Keratinocyte (primary cell): ENCODE measurements at places on chromosomes 11 and 22.

DNA sequence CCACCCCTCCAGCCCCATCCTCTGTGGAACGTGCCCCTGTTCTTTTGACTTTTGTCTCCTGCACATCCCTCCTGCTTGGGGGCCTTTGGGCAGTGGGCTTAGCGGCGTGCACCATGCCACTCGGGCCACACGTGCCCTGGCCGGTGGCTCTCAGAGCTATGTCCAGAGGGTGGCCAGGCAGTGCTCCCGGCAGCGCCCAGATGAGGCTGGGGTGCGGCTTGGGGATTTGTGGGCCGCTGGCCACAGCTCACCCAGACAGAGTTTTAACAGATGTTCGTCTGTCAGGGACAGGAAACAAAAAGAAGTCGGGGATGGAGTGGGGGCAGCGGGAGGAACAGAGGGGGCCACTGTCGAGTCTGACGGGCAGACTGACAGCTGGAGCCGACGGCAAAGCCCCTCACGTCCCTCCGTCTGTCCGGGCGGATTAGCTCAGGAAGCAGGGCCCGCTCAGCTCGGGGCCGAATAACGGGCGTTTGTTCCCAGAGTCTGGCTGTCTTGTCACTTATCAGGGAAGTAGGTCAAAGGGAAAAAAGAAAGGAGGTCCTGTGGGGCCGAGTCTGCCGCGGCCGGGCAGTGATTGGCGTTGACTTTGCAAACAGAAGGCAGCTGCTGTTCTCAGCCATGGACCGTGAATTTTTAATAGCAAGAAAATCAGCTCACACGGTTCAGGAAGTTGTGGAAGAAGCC is 61.6 kb downstream of the LRP5 start:
- H3K4me1 ChIP-seq = no peaks in the 10 kb centered on the region
- peaks cover 4% of the 10 kb centered on the region for H3K36me3 ChIP-seq
- no peak overlapping the region for H3K4me3 ChIP-seq
- no peak for DNase-seq
- no peaks in the 10 kb centered on the region for H3K27me3 ChIP-seq

DNA sequence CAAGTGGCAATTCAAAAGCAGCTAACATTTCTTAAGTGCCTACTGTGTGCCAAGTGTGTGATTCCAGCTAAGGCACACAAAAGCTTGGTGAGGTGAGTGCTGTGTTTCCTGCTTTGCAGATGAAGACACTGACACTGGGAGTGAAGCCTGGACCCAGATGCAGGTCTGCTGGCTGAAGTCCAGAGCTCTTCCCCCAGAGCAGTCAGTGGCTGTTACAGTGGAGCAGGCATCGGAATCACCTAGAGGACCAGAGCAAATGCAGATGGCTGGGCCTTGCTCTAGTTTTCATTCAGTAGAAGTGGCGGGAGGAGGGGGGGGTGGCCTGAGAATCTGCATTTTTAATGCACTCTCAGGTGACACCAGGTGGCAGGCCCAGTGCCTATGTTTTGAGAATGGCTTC is 342.3 kb downstream of the CADM1 start:
- H3K36me3 ChIP-seq = no peaks in the 10 kb centered on the region
- H3K27ac ChIP-seq = no peak overlapping the region
- no peak for DNase-seq
- no peaks in the 10 kb centered on the region for H3K27me3 ChIP-seq
- H3K4me1 ChIP-seq = peaks cover 13% of the 10 kb centered on the region
- H3K4me3 ChIP-seq = no peak overlapping the region

DNA sequence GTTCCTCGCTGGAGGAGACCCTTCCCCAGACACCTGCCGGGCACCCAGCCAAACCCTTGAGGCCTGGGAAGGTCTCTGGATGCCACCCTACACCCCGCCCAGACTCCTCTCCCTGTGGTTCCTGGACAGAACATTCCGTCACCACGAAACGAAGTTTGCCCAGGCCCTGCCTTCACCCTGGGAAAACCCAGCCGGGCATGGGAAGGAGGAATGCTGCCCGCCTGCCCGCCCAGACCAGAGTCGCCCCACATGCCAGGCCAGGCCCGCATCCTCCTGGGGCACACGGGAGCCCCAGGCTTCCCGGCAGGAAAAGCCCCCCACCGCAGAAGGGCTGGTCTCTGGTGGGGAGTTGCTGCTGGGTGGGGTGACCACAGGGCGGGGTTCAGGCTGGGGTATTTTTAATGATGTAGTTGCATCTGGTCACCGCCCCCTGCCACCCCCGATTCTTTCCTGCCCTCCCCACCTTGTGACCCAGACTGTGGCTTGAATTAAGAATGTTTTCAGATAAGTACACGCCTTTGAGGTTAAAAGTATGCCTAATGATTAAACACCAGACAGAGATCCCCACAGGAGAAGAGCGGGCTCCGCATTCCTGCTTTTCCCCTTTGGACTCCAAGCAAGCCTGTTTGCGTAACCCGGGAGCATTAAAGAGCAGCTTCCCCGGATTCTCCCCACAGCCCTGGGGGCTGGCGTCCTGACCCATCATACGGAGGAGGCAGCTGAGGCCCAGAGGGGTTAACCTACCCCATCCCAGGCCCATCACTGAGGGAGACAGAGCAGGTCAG is 44.6 kb upstream of the PPARA start:
- peak overlapping the region; percentile 59 for H3K27ac ChIP-seq
- no peaks in the 10 kb centered on the region for H3K27me3 ChIP-seq
- peaks cover 71% of the 10 kb centered on the region for H3K4me1 ChIP-seq
- H3K4me3 ChIP-seq = no peak overlapping the region
- DNase-seq = no peak

- DNase-seq = no peak
- no peak overlapping the region for H3K27ac ChIP-seq
- peaks cover 30% of the 10 kb centered on the region for H3K36me3 ChIP-seq
Measured at GRCh38 chr11:13352711-13353110, 75.1 kb downstream of the BMAL1 start.

DNA sequence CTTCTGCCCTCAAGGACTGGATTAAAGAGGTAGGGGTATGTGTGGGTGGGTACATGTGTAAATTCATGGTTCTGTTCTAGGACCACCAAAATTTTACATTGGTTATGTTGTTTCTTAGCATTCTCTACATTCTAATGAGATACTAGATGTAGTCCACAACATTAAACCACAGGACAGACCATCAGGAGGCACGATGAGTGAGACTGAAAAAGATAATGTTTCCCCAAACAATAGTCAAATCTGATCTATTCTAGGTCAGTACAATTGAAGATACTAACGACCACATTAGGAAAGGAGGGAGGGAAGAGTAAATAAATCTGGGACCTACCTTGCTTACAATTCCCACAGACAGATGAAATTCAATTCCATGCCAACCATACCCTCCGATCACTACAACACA is 42.2 kb downstream of the MRTFA start:
- no peak overlapping the region for H3K27ac ChIP-seq
- H3K36me3 ChIP-seq = peaks cover 1% of the 10 kb centered on the region
- H3K4me3 ChIP-seq = no peak overlapping the region
- peaks cover 59% of the 10 kb centered on the region for H3K4me1 ChIP-seq
- no peak for DNase-seq
- H3K27me3 ChIP-seq = no peaks in the 10 kb centered on the region

GRCh38 chr11:66639066-66639813 is 737 bp downstream of the RBM4 start:
- peaks cover 50% of the 10 kb centered on the region for H3K4me1 ChIP-seq
- peak overlapping the region; percentile 92 for H3K27ac ChIP-seq
- peak overlapping the region; percentile 70 for H3K4me3 ChIP-seq
- H3K27me3 ChIP-seq = no peaks in the 10 kb centered on the region
- DNase-seq = no peak
- peaks cover 17% of the 10 kb centered on the region for H3K36me3 ChIP-seq

DNA sequence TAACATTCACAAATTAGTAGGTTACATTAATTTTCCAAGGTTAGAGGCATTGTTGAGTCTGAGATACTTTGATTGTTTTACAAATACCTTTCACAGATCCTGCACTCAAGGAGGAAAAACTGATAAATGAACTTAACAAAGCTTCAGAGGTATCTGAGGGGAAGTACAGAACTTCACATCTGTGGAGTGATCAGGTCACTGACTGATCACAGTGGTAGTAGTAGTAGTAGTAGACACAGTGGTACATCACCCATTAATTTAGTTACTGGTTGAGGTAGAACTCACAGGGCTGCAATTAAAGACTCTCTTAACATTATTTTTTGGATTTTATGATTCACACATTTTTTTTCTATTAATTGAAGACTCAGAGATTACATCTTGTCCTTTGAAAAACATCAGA is 56.7 kb downstream of the DCUN1D5 start:
- no peaks in the 10 kb centered on the region for H3K27me3 ChIP-seq
- no peak overlapping the region for H3K4me3 ChIP-seq
- no peak for DNase-seq

- H3K4me1 ChIP-seq = peaks cover 10% of the 10 kb centered on the region
- no peaks in the 10 kb centered on the region for H3K36me3 ChIP-seq
- DNase-seq = peak; percentile 78
- H3K4me3 ChIP-seq = no peak overlapping the region
- H3K27ac ChIP-seq = peak overlapping the region; percentile 53
- no peaks in the 10 kb centered on the region for H3K27me3 ChIP-seq
Measured at GRCh38 chr11:75697906-75698581, 19.6 kb upstream of the MOGAT2 start.

- peaks cover 12% of the 10 kb centered on the region for H3K27me3 ChIP-seq
- H3K36me3 ChIP-seq = no peaks in the 10 kb centered on the region
- H3K4me3 ChIP-seq = no peak overlapping the region
- no peak overlapping the region for H3K27ac ChIP-seq
- H3K4me1 ChIP-seq = peaks cover 14% of the 10 kb centered on the region
- DNase-seq = no peak
Measured at GRCh38 chr22:39361496-39361895, 11.7 kb downstream of the SYNGR1 start.

DNA sequence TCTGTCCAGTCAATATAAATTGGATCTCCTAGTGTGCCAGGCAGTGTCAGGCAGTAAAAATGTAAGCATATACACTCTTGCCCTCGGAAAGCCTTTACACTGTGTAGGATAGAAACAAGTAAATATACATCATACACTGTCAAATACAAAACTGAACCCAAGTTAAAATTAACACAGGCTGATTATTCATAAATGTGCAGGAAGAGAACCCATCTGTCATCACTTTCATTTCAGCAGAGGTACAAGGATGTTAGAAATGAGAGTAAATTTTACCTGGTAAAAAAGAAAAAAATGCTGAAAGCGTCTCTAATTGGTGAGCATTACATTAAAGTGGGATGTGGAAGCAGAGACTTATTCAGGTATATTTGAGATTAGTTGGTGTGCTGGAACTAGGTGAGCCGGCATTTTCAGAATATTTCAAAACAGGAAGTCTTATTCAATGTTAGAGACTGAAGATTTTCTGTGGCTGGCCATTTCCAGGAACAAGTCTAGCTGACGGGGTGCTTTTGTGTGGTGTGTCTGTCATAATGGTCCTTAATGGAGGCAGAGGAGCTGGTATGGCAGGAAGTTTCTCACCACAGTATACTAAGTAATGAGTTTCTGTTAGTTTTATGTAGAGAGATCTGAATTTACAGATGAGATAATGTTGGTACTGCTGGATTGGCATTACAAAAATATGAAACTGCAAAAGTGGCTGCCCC is 192.6 kb downstream of the CASP12 start:
- no peak for DNase-seq
- H3K4me1 ChIP-seq = no peaks in the 10 kb centered on the region
- H3K27me3 ChIP-seq = no peaks in the 10 kb centered on the region

GRCh38 chr11:17921659-17922415 is 91.0 kb downstream of the SERGEF start:
- H3K4me3 ChIP-seq = no peak overlapping the region
- H3K4me1 ChIP-seq = no peaks in the 10 kb centered on the region
- no peak overlapping the region for H3K27ac ChIP-seq
- DNase-seq = no peak

GRCh38 chr11:43515090-43515489 is 156.4 kb downstream of the TTC17 start:
- no peak overlapping the region for H3K4me3 ChIP-seq
- H3K27ac ChIP-seq = no peak overlapping the region
- no peaks in the 10 kb centered on the region for H3K36me3 ChIP-seq
- DNase-seq = no peak
- H3K27me3 ChIP-seq = peaks cover 3% of the 10 kb centered on the region

DNA sequence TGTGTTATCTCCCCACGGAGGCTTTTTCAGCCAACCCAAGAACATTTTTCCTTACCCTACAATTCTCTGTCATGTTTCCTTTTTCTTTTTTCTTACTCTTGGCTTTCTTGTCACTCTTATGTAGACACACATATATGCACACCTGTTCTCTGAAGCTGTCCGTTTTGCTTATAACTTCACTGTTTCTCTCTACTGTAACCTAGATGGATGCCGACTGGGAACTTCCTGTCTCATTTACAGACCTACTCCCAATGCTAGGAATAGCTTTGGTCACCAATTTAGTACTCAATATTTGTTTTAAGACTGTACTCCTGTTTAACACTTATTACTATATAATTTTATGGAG is 9.9 kb upstream of the CASP12 start:
- no peaks in the 10 kb centered on the region for H3K27me3 ChIP-seq
- H3K4me1 ChIP-seq = no peaks in the 10 kb centered on the region
- DNase-seq = no peak
- no peaks in the 10 kb centered on the region for H3K36me3 ChIP-seq

GRCh38 chr11:1231396-1232020 is 8.6 kb downstream of the MUC5B start:
- no peak for DNase-seq
- no peak overlapping the region for H3K4me3 ChIP-seq
- no peaks in the 10 kb centered on the region for H3K4me1 ChIP-seq
- no peaks in the 10 kb centered on the region for H3K36me3 ChIP-seq

DNA sequence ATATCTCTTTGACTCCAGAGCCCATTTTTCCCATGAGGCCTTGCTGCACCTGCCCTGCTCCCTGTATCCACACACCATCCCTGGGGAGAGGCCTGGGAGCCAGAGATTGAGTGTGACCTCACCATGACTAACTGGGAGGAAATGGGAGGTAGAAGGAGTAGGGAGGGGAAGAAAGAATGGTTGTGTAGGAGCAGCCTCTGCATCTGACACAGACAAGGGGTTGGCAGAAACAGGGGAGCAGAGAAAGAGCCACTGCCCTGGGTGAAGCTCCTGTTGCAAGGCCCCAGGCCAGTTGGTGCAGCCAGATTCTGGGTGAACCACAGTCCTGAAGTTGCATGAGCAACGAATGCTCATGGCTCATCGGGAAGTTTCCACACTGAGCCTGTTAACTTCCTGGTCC is 32.4 kb downstream of the POU2F3 start:
- H3K36me3 ChIP-seq = no peaks in the 10 kb centered on the region
- peaks cover 2% of the 10 kb centered on the region for H3K27me3 ChIP-seq
- peaks cover 21% of the 10 kb centered on the region for H3K4me1 ChIP-seq
- H3K27ac ChIP-seq = peak overlapping the region; percentile 83

DNA sequence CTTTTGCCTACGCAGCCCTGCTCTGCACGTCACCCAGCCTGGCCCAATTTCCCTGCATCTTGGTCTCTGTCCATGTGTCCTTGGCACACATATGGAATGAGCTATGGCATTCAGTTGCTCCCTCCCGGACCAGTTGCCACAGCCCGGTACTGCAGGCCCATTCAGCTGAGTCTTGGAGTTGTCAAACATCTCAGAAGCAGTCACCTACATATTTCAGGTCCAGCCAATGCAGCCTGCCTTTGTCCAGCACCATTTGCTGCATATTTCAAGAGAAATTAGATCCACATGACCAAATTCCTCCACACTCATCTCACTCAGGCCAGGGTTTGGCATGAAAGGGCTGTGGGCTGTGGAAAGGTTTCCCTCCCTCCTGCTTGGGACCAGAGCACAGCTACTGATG is 76.8 kb downstream of the MN1 start:
- peaks cover 28% of the 10 kb centered on the region for H3K4me1 ChIP-seq
- no peaks in the 10 kb centered on the region for H3K36me3 ChIP-seq
- H3K4me3 ChIP-seq = no peak overlapping the region
- no peak overlapping the region for H3K27ac ChIP-seq
- DNase-seq = no peak
- H3K27me3 ChIP-seq = no peaks in the 10 kb centered on the region
